ENCODE measurements at places on chromosomes 5 and 9.

GRCh38 chr5:113040672-113041260, 64.2 kb downstream of the DCP2 start:
- no peak for DNase-seq

GRCh38 chr9:113995963-113996362, 82.1 kb downstream of the AMBP start:
- DNase-seq = peak; percentile 1

DNA sequence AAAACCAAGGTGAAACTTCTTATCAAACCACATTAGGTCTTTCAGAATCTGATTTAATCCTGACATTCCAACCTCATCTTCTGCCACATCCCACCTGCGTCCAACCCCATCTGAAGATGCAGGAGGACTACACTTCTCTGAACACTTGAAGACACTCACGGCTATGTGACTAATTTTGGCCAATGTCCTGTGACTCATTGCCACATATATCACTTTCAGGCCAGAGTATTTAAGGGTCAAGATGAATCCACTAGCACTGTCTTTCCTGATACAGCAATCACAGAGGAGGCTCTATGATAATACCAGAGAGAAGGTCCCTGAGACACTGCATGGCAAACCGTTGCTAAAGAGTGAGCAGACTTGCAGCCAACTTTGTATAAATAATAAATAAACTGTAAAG, 323.4 kb downstream of the NR2F1-AS1 start:
- no peak for DNase-seq

GRCh38 chr5:151186538-151186937, 29.0 kb upstream of the ANXA6 start:
- no peak for DNase-seq

GRCh38 chr9:111715471-111715870, 54.1 kb downstream of the GNG10 start:
- DNase-seq = no peak

DNA sequence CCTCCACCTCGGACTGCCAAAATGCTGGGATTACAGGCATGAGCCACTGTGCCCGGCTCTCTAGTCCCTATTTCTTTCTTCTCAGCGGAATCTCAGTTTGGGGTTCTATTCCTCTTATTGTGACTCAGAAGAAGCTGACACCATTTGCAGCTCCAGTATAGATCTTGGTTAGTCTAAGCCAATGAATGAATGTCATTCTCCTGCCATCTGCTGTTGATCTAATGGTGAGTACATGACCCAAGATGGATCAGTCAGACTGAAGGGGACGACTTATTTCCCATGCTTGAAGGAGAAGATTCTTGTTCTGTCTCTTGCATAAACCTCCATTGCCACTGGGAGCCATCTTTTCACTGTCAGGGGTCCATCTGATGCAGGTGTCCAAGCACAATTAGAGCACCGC, 76.0 kb upstream of the KLF9 start:
- DNase-seq = no peak

GRCh38 chr9:112743216-112743836, 7.2 kb upstream of the SNX30 start:
- no peak for DNase-seq

- no peak for DNase-seq
Measured at GRCh38 chr9:25691786-25692185, 13.5 kb upstream of the TUSC1 start.

GRCh38 chr9:109238655-109239054, 71.6 kb upstream of the FRRS1L start:
- DNase-seq = no peak

All from BE2C (cell line).